Mammary epithelial cell (primary cell): ENCODE measurements at places on chromosomes 1 and 21. TPM values are rescaled to one million over a fixed set of nuclear protein-coding genes. Genes with fewer than 3 reads are reported as not detected.

The DFFB gene
- total RNA-seq = 3.3 TPM

The SLC44A5 gene
- total RNA-seq = 3.2 TPM

The FALEC gene
- not detected in 2 replicates for total RNA-seq

The FMOD gene
- total RNA-seq = 0.32 TPM in 1 of 2 replicates, not detected in the other

The AGTRAP gene
- 105 TPM for total RNA-seq

The TSPAN2 gene
- total RNA-seq = 0.28 TPM in 1 of 2 replicates, not detected in the other

The ILDR2 gene
- not detected for total RNA-seq

The C21orf91 gene
- 38.9 and 57.2 TPM in 2 replicates for total RNA-seq

The ALDH4A1 gene
- 41.0 and 41.4 TPM in 2 replicates for total RNA-seq

The OR10J1 gene
- not detected in 2 replicates for total RNA-seq

The ADAM30 gene
- total RNA-seq = not detected

The EFNA3 gene
- total RNA-seq = 1.7 and 4.0 TPM in 2 replicates
